RKO (cell line): ENCODE measurements at places on chromosomes 2 and 18.

- no peak for DNase-seq
Observed at GRCh38 chr2:236673126-236673822, 103.6 kb downstream of the ACKR3 start.

DNA sequence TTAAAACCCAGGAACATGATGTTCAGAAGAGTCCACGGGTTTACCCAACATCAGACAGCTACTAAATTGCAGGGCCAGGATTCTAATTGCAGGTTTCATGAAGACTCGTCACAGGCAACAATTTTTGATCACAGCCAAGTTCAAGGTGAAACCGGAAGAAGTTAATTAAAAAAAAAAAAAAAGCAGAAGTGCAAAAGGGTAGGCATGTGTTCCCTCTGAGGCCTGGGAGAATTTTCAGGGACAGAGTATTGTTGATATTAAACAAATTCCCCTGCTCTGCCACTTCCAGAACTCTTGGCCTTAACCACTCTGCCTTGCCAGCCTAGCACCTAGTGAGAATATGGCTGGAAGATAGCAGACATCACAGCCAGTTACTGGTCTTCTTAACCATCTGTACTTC lies 99.4 kb upstream of the TRIB2 start:
- no peak for DNase-seq

- DNase-seq, result no peak
Observed at GRCh38 chr2:82964341-82964740, 1494.7 kb downstream of the SUCLG1 start.

DNA sequence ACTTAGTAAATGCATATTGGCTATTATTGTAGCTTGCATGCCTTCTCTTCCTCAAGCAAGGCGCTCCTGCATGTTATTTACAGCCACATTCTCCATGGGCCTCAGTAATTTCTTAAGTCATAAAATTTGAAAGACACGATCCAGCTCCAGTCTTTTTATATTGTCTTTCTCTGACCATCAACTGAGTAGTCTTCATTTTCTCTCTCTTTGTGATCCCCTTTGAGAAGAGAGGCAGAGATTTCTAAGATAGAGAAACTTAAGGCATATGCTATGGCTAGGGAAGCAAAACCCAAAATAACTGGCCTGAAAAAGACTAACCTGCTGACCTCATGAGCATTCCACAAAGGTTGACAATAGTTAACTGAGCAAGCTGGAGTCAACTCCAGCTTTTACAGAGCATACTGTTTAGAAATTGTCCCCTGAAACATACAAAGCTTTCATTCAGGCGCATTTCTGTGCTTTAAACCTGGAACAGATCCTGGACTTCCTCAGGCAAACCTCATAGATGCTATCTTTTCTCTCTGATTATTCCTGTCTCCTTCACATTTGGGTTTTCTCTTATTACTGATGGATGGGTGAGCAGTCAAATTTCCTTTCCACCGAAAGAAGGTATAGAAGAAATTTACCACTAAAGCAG lies 4.6 kb downstream of the DPP4 start:
- no peak for DNase-seq

- DNase-seq, result no peak
Observed at GRCh38 chr2:233056961-233057605, 3.1 kb upstream of the INPP5D start.

DNA sequence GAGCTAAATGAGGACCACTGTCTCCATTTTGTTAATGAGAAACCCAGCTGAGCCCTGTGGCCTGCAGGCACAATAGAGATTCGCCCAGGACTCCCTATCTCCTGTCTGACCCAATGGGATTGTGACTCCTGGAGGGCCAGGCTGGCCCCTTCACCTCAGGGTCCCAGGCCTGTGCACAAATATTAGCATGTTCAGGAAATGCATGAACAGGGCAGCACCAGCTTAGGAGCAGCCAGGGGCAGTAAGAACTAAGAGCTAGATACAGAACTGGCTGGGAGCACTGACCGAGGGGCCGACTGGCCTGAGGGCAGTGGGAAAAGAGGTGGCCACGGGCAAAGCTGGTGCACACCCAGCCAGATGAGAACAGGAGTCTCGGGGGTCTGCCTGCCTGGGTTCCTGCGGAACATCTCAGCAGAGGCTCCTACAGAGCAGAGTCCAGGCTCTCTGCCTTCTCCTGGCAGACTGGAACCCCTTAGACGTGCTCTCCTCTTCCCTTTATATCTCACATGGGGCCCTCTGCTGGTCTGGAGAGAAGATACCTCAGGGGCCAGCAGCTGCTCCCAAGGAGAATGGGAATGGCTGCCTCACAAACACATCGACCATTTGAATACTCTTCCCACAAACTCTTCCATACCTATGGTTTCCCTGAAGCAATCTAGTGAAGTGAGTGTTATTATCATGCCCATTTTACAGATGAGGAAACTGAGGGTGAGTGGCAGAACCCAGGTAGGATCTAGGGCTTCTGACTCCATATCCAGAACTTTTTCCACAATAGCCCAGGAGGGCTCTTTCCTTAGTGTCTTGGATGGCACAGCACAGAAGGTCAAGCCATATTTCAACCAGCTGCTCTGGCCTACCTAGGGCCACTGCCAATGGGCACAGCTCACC lies 77.6 kb upstream of the OTOF start:
- peak; percentile 11 for DNase-seq

- no peak for DNase-seq
Observed at GRCh38 chr2:137262594-137262993, 497.2 kb downstream of the THSD7B start.

- DNase-seq, result no peak
Observed at GRCh38 chr2:214816008-214816533, 6.6 kb upstream of the BARD1 start.

- DNase-seq, result peak; percentile 23
Observed at GRCh38 chr2:204545861-204546735, 823 bp downstream of the PARD3B start.

GRCh38 chr2:127608061-127609030 lies 37.6 kb upstream of the GPR17 start:
- no peak for DNase-seq

- DNase-seq, result no peak
Observed at GRCh38 chr2:2413525-2413924, 82.5 kb upstream of the MYT1L start.

DNA sequence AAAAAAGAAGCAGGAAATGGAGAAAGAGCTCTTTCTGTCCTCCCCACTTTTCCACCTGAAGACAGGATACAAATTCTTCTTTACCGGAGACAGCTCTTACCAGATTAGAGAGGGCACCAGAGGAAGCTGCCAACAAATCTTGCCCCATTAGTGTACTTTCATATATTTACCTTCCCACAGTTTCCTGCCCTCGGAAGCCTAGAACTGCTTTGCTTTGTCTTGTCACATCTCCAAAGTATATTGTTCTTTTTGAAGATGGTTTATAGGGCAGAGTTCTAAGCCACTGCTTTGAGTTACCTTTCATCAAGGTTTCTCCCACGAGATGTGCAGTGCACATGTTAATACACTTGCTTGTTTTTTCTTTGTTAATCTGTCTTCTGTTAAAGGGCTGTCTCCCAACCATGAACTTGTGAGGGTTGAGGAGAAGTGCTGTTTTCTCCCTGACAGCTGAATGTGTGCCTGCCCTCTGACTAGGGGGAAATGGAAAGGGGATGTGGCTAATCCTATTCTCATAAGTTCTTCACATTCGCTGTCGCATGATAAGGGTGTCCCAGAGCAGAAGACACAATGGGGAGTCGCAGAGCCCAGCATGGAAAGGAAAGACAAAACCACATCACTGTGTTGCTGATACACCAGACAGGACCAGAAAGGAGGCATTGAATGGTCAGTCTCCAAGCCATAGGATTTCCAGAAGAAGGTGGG lies 24.2 kb downstream of the CENPA start:
- no peak for DNase-seq
